ENCODE measurements at places on chromosomes 12 and 14.
A peak's percentile ranks its signal among the peaks of the same experiment; 100 is the strongest.

- no peak for DNase-seq
These were observed 9.1 kb downstream of the TMCC3 start for GRCh38 chr12:94641283-94641682.

GRCh38 chr14:104445832-104446381 lies 133.7 kb upstream of the C14orf180 start:
- no peak for DNase-seq

DNA sequence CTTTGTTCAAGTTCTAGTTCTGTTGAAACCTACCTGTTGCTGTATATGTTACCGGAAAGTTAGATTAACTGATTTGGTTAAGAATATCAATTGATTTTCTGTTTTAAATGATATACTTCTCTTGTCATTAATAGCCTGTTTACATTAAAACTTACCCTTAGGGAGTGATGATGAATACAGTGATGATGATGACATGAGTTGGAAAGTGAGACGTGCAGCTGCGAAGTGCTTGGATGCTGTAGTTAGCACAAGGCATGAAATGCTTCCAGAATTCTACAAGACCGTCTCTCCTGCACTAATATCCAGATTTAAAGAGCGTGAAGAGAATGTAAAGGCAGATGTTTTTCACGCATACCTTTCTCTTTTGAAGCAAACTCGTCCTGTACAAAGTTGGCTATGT lies 33.0 kb downstream of the CAND1 start:
- no peak for DNase-seq

GRCh38 chr12:92929983-92930382 lies 888 bp upstream of the EEA1 start:
- no peak for DNase-seq

GRCh38 chr14:103395244-103395643 lies 10.0 kb downstream of the MARK3 start:
- DNase-seq = no peak

DNA sequence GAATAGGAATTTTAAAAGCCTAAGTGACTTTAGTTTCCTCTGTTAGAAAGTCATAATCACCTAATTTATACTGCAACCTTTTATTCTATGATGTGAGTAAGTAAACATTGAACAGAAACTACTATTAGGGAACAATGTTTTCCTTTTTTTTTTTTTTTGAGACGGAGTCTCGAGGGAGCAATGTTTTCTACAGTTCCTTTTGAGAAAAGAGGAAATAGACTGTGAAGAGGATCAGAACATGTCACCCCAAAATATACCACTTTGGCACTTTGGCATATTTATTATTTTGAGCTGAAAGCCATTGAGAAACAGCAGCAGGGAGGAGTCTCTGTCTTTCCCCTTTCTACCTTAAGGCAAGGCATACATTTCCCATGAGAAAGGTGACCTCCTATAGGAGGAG lies 162.7 kb upstream of the CNOT2 start:
- peak; percentile 35 for DNase-seq

GRCh38 chr14:76761136-76761959 lies at the start of gene VASH1:
TSS of gene VASH1 (plus strand) at chr14:76761468. CDS start at chr14:76762822, 1,354 bp downstream.
- DNase-seq = peak; percentile 58

DNA sequence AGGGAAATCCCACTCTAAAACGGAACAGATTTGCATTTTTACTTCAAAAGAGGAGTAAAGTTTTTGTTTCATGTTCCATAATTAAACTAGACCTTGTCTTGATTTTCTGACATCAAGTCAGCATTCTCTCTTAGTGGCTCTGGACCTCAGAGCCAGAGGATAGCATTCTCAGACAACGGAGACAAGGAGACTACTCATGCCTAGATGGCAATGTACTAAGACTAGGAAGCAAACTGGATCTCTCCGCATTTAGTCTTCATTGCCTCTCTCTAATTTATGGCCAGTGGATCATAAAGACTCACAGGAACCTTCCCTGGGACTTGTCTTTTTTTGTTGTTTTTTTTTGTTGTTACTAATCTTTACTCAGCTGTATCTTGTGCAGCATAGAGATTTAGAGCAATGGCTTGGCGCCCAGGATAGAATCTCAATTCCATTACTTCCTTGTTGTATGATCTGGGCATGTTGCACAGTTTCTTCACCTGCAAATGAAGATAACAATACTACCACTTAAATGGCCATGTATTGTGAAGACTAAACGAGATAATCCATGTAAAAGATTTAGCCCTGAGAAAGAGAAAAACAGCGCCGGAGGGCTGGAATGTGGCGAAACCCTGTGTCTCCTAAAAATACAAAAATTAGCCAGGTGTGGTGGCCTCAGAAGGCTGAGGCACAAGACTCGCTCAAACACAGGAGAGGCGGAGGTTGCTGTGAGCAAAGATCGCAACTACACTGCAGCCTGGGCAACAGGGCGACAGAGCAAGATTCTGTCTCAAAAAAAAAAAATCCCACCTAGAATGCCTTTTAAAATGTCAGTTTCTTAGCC lies 4.0 kb upstream of the GEMIN2 start:
- DNase-seq = no peak

DNA sequence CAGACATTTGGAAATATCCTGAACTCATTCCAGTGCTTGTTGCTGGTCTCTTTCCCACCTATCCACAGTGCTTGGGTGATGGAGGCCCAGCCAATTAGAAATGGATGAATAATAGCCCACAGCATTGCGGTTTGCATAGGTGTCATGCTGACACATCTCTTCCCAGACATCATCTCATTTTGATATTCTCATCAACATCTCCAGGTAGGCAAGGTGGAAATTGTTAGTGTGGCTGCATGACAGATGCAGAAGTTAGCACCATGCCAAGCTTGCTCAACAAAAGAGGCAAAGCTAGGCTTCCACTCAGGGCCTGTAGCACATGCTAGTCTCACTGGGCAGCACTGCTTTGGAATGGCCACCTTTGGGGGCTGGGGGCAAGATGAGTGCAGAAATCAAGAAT lies 1118.9 kb downstream of the VRK1 start:
- no peak for DNase-seq

DNA sequence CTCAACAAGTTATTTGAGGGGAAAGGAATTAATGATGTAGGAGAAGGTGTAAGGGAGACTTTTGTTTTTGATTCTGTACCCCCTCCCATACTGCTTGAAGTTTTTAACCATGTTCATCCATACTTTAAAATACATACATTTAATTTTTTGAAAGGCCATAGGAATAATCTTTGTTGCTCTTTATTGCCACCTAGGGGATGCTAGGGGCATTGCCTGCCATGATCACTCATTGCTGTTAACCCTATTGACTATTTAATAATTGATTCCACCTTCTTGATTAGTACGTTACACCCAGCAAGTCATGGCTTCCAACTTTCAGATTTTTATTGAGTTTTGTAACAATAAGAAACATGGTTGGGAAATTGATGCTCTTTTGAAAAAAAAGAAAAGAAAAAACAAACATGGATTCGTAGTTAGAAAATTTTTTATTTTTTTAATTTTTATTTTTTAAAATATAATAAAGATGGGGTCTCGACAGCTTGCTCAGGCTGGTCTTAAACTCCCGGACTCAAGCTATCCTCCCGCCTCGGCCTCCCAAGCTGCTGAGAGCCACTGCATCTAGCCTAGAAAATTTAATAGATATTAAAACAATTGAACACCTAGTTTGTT lies 8.5 kb upstream of the PRKAB1 start:
- peak; percentile 55 for DNase-seq

DNA sequence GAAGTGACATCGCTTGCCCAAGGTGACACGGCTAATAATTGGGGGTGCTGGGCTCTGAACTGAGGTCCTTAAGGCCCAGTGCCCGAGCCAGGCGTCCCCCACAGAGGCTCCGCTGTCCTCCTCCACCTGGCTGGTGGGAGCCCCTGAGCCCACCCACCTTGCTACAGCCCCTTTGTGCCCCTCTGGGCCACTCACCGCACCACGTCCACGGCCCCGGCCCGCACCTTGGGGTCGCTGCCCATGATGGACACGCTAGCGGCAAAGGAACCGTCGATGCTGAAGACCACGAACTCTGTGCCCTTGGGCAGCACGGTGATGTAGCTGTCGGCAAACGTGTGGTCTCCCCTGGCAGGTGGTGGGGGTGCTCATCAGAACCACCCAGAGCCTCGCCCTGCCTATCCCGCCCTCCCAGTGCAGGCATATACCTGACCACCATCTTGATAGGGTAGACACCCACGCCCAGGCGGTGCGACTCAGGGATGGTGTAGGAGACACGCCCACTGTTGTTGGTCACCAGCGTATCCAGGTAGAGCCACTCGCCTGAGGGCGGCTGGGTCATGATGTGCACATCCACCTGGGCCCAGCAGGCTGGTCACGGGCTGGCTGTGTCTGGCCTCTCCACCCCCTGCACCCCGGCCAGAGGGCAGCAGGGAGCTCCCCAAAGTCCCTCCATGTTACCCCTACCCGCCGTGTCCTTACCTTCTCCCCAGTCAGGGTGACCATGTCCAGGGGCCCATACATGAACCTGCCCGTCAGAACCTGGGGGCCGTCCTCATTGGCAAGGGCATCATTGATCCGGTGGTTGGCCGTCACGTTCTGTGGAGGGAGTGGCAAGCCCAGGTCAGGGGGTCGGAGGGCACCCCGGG lies 6.8 kb downstream of the ARL6IP4 start:
- no peak for DNase-seq

DNA sequence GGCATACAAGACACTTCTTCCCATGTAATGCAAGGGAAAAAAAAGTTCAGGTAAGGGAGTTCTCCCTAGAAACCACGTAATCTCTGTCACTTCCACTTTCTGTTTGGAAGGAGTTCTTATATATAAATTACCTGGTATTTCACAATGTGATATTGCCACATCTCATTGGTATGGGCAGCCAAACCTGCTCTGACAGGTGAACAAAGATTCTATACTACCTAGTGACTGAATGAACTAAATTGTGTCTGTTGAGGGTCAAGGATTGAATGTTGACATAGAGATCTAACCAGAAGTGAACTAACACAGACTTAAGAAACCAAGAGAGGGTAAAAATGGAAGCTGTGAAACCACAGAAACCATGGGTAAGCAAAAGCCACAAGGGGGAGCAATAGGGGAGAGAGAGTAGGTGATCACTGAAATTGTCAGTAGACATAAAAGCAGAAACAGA lies 161.3 kb downstream of the RPL10L start:
- DNase-seq = no peak

DNA sequence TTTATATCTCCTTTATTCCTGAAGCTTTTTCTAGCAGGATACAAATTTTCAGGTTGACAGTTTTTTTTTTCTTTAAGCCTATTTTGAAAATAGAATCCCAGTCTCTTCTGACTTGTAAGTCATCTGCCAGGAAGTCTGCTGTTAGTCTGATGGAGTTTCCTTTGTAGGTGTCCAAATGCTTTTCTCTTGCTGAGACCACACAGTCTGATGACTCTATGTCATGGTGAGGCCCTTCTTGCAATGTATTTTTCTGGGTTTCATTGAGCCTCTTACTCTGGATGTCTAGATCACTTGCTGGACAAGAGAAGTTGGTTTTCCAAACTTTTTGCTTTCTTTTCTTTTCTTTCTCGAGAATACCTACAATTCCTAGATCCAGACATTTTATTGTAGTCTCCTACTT lies 30.6 kb downstream of the USP15 start:
- no peak for DNase-seq

GRCh38 chr14:56120091-56120691 lies 2.0 kb downstream of the PELI2 start:
- DNase-seq = no peak

DNA sequence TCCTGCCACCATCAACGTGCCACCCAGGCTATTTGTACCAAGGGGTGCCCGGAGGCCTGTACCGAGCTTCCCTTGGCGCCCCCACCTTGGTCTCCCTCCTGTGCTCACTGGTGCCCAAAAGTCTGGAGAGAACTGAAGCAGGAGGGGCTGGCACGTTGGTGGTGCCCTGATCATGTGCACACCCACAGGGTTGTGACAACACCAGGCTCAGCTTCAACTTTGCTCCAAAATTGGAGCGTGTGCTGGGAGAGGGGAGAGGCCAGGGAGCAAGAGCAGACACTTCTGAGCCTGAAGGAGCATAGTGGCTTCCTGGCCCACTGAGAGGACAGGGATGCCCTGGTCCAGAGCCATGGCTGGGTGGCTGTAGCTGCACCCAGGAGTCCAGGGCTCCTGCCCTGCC lies 13.0 kb upstream of the LPCAT3 start:
- no peak for DNase-seq

- DNase-seq = peak; percentile 11
These were observed 8.1 kb upstream of the RNF34 start for GRCh38 chr12:121391619-121392324.

- no peak for DNase-seq
These were observed 42.1 kb upstream of the CHGA start for GRCh38 chr14:92880851-92881250.

DNA sequence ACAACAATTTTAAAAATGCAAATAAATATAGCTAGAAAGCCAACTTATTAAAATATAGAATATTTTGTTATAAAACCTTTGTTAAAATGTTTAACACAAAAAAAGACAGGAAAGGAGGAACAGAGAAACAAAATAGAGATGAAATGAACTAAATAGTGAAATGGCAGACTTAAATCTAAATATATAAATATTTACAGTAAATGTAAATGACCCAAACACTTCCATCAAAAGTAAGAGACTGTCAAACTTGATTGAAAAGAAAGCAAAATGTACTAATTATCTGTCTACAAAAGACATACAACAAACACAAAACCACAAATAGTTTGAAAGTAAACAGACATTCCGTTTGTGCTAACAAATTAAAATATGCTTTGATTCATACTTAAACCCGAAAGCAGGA lies 41.7 kb downstream of the PLBD1 start:
- no peak for DNase-seq

GRCh38 chr14:56057071-56057741 lies 61.0 kb upstream of the PELI2 start:
- DNase-seq = no peak

GRCh38 chr14:78029601-78030372 lies 140.4 kb upstream of the NRXN3 start:
- no peak for DNase-seq

DNA sequence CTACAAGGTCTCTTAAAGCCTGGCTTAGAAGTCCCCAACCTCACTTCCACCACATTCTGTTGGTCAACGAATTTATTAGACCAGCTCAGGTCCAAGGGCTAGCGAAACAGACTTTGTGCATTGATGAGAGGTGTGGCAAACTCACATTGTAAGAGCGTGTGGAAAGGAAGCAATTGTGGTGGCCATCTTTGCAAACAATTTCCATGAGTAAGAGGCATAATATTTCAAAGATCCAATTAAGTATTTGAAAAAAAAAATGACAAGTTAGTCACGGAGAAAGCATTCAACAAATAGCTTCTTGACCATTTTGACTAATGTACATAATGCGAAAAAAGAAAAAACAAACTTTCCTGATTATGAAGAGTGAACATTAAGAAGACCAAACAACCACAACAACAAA lies 7.4 kb downstream of the NR1H4 start:
- no peak for DNase-seq

All from memory B cell (primary cell).